SW480 (cell line): ENCODE measurements at places on chromosomes 11 and 22.

DNA sequence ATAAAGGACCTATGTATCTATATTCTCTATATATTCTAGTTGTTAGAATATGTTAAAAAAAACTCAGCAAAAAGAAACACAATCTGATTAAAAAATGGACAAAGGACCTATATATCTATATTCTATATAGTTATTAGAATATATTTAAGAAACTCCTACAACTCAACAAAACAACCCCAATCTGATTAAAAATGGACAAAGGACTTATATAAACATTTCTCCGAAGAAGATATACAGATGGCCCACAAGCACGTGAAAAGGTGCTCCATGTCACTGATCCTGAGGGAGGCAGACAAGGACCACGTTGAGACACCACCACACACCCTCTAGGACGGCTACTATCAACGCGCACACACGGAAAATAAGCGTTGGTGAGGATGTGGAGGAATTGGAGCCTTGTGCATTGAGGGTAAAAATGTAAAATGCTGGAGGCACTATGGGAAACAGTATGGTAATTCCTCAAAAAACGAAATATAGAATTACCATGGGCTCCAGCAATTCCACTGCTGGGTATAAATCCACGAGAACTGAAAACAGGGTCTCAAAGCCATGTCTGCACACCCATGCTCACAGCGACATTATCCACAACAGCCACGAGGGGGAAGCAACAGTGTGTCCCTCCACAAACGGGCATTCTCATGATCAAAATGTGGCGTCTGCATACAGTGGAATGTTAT, 22.7 kb downstream of the YPEL1 start:
- peak; percentile 75 for DNase-seq

DNA sequence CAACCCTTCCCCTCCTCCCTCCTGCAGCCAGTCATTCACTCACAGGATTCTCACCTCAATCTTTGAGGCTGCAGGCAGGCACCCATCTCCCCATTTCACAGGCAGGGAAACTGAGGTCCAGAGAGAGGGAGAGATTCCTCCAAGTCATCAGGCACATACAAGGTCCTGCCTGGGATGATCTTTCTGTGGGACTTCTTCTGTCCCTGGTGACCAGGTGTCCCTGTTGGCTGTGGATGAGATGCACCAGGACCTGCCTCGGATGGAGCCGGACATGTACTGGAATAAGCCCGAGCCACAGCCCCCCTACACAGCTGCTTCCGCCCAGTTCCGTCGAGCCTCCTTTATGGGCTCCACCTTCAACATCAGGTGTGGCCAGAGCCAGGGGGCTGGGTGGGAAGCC, 7.8 kb downstream of the FTH1 start:
- no peak for DNase-seq

GRCh38 chr11:46827995-46828394, 18.1 kb downstream of the CKAP5 start:
- DNase-seq = no peak

DNA sequence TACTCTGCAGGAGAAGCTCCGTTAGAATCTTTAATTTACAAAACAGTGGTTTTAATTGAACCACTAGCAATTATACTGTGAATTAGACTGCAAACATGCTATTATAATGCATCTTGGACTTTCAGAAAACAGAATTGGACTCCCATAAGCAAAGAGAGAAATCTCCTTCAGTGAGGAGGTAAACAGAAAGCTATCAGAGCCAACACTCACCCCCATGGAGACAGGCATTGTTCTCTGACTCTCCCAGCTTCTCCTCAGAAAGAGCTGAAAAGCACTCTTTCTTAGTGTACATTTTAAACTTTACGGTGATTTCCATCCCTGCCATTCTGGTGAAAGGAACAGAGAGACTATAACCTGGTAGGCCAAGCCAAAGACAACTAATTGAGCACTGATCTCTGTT, 176.9 kb downstream of the GRIA4 start:
- DNase-seq = no peak

- no peak for DNase-seq
Measured at GRCh38 chr11:120144501-120144900, 6.6 kb upstream of the TRIM29 start.

DNA sequence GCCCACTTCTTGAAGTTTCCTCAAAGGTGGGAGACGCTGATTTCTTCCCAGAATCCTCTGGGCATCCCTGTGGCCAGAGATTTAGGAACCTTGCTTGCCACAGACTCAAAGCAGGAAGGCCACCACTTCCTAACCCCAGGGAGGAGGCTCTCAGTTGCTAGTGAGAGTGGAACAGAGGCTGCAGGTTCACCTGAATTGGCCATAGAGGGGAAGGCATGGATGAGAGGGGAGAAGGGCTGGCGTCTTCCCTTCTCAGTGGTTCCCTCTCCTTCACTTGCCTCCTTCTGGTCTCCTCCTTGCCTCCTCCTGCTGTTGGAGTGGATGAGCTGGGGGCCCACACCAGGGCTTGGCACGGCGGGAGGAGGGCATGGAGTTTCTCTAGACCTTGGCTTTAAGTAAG, 185.7 kb downstream of the ADAMTS15 start:
- no peak for DNase-seq

- DNase-seq = no peak
Measured at GRCh38 chr22:31896472-31896871, 47.9 kb upstream of the YWHAH start.

- DNase-seq = peak; percentile 44
Measured at GRCh38 chr22:37639070-37639760, at the start of gene SH3BP1. TSS of gene SH3BP1 (plus strand) at chr22:37639669. CDS start at chr22:37639788, 119 bp downstream.

DNA sequence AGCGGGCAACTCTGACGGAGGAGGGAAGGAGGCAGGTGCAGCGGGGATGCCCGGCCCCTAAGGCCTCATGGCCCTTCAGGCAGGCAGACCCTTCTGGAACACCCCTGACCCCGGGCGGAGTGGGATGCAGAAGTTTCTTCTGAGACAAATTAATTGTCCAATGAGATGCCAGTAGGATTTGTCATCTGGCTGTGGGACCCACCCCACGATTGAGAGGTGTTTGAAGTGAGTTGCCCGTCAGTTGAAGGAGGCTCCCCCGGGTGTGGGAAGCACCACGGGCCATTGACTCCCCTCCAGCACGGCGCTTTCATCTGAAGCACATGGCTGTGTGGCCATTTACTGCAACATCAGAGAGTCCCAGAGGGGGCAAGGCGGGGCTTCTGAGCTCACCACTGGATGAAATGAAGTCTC, 527.8 kb downstream of the BRD1 start:
- peak; percentile 53 for DNase-seq
